ENCODE measurements at places on chromosomes 4 and X.

- no peak for DNase-seq
Measured at GRCh38 chr4:7928711-7929110, 10.9 kb downstream of the AFAP1 start.

DNA sequence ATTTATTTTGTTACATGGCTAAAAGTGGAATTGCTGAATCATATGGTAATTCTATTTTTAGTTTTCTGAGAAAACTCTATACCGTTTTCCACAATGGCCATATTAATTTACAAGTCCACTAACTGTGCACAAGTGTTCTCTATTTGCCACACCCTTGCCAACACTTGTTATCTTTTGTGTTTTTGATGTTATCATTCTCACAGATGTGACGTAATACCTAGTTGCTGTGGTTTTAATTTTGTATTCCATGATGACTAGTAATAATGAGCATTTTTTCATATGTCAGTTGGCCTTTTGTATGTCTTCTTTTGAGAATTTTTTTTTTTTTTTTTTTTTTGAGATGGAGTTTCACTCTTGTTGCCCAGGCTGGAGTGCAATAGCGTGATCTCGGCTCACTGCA lies 164.2 kb upstream of the SPANXN4 start:
- no peak for DNase-seq

DNA sequence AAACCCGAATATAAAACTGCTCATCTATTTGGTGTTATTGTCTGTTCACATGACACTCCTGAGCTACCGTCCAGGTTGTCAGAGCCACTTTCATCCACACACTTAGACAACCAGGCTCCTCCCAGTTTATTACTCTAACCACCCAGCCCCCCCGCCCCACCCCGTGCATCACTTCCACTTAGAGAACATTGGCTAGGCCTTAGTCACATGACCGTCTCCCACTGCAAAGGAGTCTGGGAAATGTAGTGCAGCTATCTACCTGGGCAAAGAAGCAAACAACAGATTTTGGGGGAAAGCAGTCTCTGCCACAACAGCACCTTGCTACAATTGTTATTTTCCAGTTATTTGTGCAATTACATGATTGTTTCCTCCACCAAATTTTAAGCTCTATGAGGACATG lies 57.6 kb upstream of the RBPJ start:
- no peak for DNase-seq

GRCh38 chr4:154049457-154050181 lies 260.7 kb upstream of the SFRP2 start:
- DNase-seq = no peak

GRCh38 chr4:165331359-165331758 lies 3.9 kb downstream of the MSMO1 start:
- no peak for DNase-seq

DNA sequence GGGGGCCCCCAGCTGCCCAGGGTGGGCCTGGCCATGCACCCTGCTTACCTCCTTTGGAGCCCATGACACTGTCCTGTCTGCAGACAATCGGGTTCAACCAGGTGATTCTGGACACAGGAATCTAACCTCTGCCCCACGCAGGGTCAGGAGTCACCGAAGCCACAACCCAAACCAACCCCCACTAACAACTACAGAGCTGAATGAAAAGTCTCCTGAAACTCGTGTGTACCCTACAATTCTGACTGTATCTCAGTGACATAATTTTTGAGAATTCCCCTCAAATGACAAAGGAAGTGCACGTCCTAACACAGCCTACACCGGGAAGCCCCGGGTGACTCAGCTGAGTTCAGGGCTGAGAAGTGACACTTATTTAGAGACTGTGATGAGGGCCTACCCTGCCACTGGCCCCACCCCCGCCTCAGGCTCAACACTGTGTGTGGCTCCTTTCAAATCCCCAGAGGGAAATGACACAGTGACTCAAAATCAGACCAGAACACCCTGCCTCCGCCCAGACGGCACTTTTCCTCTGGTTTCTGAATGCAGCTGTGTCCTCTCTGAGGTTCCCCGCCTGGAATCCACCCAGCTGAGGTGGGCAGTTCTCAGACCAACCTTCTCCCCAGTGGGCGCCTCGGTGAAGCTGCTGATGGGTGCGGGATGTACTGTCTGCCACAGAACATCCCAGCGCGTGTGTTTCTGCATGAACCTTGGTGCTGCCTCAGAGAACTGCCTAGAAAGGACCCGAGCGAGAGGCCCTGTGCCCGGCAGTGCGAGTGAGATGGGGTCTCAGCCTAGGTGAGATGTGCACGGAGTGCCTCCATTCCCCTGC lies 9.9 kb downstream of the TNIP2 start:
- DNase-seq = peak; percentile 72

DNA sequence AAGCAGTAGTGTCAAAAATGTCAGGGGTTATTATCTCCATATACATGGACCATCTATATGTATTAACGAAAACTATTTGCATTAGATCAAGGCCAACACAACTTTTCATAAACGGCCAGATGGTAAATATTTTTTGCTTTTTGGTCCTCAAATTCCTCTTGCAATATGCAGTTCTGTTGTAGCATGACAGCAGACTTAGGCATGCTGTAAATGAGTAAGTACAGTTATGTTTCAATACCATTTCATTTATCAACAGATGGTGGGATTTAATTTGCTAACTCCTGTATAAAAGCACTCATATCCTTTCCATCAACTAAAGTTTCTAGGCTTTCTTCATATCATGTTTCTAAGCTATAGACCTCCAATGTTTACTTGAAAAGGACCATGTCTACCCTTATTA lies 208.1 kb downstream of the ANKRD50 start:
- DNase-seq = no peak
